ENCODE measurements at places on chromosomes 6 and 20. TPM values are rescaled to one million over a fixed set of nuclear protein-coding genes. Genes with fewer than 3 reads are reported as not detected.

POPDC3 gene
- polyA plus RNA-seq, result 13.8 TPM

PPIL6 gene
- 54.6 TPM for polyA plus RNA-seq

ZSCAN12 gene
- polyA plus RNA-seq, result 7.0 TPM

EYS gene
- 2.8 TPM for polyA plus RNA-seq

KHDC1 gene
- polyA plus RNA-seq, result 8.5 TPM

CAP2 gene
- 5.2 TPM for polyA plus RNA-seq

GNRH2 gene
- polyA plus RNA-seq, result 2.6 TPM

TNFRSF6B gene
- 3.0 TPM for polyA plus RNA-seq

SPATA25 gene
- 59.4 TPM for polyA plus RNA-seq

BCAS1 gene
- polyA plus RNA-seq, result 8.8 TPM

ULBP2 gene
- 1.9 TPM for polyA plus RNA-seq

IL17A gene
- not detected for polyA plus RNA-seq

VSTM2L gene
- 7.3 TPM for polyA plus RNA-seq

DZANK1 gene
- 11.6 TPM for polyA plus RNA-seq

KIFC1 gene
- 20.2 TPM for polyA plus RNA-seq

PM20D2 gene
- polyA plus RNA-seq, result 4.4 TPM

GGTLC1 gene
- polyA plus RNA-seq, result 20.7 TPM

TP53TG5 gene
- polyA plus RNA-seq, result 28.2 TPM

PTCRA gene
- not detected for polyA plus RNA-seq

OR2B6 gene
- not detected for polyA plus RNA-seq

GSTA3 gene
- polyA plus RNA-seq, result 8.9 TPM

RNF144B gene
- 6.3 TPM for polyA plus RNA-seq

TFAP2D gene
- not detected for polyA plus RNA-seq

HLA-DMA gene
- 54.5 TPM for polyA plus RNA-seq

RPN2 gene
- polyA plus RNA-seq, result 284 TPM

NOX3 gene
- polyA plus RNA-seq, result not detected

PI3 gene
- polyA plus RNA-seq, result 0.94 TPM

SLC22A23 gene
- 20.9 TPM for polyA plus RNA-seq

SRMS gene
- polyA plus RNA-seq, result 0.42 TPM

WFDC5 gene
- polyA plus RNA-seq, result 2.1 TPM

TDRD6 gene
- polyA plus RNA-seq, result 51.3 TPM

All from testis (tissue), 5 donors.